ENCODE measurements at places on chromosomes 13 and 19.

DNA sequence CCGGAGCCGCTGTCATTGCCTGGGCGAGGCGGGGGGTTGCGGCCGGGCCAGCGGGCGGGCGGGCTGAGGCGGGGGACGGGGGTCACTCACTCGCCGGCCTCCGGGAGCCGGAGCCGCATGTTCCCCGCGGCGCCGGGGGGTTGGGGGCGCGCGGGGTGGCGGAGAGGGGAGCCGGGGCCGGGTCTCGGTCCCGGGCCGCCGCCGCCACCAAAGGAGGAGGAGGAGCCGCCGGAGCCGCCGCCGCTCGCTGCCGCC, 149 bp downstream of the MED26 start:
- DNase-seq: no peak

DNA sequence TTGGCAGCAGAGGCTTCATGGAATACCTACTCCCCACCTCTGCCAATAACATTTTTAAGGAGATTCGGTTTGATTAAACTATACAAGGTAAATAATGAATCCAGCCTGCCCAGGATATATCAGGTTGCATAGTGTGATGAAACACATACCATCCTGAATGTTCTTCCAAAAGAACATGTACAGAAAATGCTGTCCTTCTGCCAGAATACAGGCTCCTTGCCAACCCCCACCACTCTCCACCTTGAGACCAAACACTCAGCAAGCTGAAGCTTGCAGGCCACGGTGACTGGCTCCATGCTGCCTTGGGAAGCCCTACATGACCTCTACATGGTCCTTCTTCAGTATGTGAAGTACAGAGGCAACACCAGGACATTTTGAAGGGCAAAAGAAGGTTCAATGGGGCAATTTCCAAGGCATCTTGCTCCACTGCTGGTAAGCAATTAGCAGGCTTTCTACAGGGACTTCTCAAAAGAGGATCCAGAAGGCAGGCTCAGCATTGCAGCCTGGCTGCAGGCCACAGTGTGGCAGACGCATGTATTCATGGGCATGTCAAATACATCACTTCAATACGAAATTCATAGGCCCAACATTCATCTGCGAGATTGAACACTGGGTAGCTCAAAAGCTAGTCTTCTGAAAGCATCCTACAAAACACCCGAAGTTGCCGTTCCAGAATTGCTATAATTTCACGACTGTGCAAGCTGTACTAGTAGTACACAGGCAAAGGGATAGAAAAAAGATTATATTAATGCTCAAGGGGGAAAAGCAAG, 62.4 kb upstream of the SERP2 start:
- no peak for DNase-seq

- DNase-seq: no peak
These were observed 77.0 kb downstream of the LRRC63 start for GRCh38 chr13:46288570-46289259.

- no peak for DNase-seq
These were observed 58.7 kb downstream of the RNF17 start for GRCh38 chr13:24822640-24823039.

DNA sequence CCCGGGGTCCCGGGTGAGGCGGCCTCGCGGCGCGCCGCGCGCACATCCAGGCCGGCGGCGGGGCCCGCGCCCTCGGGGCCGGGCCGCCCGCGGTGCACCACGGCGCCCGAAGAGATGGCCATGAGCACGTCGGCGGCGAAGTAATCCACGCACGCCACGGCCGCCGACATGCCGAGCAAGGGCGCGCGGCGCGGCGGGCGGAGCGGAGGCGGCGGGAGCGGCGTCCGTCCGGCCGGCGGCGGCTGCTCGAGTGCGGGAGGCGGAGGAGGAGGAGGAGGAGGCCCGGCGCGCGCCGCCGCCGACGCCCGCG, at the start of gene KLF16:
Gene KLF16 (minus strand): TSS at position 252 of the 310 bp plus-strand sequence. CDS start 82 bp downstream, at position 170.
- DNase-seq: no peak

DNA sequence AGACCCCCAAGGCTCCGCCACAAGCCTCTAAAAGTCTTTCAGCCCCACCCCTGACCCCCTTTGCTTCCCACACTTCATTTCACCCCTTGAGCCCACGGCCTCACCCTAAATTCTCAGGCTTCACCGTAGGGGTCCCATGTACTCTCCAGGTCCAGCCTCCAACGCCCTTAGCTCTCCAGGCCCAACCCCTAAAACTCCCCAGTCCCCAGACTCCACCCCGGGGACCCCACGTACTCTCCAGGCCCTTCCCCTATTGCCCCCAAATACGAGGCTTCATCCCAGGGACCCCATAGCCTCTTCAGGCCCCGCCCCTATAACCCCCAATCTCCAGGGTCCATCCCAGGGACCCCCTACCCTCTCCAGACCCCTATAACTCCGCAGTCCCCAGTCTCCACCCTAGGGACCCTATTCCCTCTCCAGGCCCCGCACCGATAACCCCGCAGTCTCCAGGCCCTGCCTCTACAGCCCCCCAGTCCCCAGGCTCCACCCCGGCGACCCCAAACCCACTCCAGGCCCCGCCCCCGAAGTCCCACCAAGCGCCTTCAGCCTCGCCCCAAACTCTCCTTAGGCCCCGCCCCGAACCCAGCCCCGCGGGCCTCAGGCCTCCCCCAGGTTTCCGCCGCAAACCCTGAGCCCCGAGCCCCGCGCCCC, 619 bp downstream of the MED16 start:
- DNase-seq: no peak

DNA sequence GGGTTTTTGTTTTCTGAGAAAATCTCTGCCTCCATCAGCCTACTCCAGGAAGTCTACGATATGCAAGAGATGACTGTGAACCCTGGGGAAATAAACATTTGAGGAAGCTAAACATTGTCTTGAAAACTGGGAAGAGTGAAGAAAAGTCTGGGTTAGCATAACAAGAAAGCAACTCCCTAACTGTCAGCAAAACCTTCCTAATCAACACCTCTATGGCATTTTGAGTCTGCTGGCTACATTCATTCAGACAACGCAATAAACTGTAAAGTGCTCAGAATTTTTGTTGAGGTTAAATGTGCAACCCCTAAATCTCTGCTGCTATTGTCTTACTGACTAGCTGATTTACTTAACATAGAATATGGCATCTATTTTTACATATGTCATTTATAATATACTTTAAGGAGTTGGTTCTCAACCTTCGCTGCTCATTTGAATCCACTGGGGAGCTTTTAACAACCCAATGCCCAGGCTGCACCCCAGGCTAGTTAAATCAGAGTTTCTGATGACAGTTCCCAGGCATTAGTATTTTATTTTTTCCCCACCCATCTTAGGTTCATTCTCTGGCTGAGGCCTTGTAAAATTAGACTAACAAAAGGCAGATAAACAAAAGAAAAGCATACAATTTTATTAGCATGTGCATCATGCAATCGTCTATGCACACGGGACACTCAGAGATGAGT, 45.3 kb upstream of the SERTM1 start:
- no peak for DNase-seq

DNA sequence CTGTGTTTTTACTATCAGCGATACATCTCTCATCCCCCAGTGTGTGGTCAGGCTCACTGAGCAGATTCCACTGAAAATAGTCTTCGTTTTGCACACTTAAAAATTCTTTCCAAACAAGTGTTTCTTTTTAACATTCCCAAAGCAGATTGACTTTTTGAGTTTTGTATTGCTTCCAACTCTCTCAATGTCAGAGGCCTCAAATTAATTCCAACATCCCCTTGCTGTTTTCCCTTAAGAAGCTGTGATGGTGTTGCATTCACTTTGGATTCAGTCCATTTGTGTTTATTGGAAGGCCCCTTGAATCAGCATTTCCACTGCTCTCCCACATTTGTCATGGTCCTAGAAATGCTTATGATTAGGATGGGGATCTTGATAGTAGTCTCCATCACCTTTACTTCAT, 228.7 kb downstream of the KCNRG start:
- DNase-seq: no peak

DNA sequence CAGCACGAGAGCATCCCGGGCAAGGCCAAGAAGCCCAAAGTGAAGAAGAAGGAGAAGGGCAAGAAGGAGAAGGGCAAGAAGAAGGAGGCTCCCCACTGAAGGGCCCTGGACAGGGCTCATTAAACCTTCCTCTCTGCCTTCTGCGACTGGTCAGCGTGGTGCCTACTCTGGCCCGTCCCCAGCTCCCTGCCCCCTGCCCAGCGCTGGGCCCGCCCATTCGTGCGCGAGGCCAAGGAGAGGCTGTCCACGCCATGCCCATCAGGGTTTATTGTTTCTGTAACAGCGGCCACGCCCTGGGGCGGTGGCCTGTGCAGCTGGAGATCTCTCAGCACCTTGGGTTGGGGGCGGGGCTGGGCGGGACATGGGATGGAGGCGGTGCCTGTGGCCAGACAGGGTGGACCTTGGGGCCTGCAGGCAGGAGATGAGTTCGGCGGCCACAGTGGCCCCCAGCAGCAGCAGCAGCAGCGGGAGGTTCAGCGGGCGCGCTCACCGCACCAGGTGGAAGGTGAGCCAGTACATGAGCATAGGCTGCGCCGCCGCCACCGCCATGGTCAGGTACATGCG, 897 bp downstream of the C19orf33 start:
- no peak for DNase-seq

DNA sequence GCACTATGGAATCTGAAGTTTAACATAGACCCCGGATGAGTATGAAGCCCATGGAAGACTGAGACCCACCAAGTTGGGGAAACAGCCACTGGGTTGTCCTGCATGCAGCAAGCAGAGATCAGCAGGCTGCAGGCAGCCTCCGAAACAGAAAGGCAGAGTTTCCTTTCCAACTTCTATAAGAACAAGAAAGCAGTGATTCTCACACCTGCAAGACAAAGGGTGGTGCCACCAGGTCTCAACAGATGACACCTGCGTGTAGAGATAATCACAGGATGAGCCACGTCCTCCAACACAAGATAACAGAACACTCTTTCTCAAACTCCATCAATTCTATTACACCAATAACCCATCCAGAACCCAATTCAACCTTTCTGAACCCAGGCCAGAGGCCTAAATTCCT, 457.9 kb downstream of the FOXO1 start:
- no peak for DNase-seq

- DNase-seq: no peak
These were observed 52.5 kb downstream of the CRYL1 start for GRCh38 chr13:20473139-20473538.

DNA sequence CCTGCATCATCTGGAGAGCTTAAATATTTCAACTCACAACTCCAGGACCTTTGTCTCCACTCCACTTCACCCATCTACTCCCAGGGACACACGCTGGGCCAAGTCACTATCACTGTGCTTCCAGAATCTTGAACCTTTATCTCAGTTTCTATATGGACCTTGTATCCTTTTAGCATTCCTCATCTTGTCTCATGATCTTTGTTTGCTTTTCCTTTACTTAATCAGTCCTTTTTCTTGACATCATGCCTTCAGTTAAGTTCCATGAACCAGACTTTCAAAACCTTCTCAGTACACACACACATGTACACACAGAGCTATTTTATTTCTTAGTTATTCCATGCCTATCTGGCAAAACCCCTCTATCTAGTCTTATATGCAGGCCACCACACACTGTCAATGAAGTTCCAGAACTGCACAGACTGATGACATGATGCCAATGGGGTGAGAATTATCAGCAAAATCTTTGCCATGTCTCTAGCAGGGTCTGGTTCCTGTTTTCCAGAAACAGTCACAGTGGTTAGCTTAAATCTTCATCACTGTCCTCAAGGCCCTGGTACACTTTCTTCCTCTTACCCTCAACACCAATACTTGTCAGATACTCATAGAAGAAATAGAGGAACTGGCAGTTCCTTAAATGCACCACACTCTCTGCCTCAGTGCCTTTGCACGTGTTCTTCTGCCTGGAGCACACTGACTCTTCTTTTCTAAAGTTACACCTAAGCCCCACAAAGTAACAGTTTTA, 77.6 kb upstream of the STARD13 start:
- no peak for DNase-seq

- DNase-seq: no peak
These were observed 59.8 kb upstream of the RCBTB2 start for GRCh38 chr13:48592688-48593049.

DNA sequence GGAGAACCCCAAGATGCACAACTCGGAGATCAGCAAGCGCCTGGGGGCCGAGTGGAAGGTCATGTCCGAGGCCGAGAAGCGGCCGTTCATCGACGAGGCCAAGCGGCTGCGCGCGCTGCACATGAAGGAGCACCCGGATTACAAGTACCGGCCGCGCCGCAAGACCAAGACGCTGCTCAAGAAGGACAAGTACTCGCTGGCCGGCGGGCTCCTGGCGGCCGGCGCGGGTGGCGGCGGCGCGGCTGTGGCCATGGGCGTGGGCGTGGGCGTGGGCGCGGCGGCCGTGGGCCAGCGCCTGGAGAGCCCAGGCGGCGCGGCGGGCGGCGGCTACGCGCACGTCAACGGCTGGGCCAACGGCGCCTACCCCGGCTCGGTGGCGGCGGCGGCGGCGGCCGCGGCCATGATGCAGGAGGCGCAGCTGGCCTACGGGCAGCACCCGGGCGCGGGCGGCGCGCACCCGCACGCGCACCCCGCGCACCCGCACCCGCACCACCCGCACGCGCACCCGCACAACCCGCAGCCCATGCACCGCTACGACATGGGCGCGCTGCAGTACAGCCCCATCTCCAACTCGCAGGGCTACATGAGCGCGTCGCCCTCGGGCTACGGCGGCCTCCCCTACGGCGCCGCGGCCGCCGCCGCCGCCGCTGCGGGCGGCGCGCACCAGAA, 1.1 kb downstream of the SOX1 start:
- no peak for DNase-seq

DNA sequence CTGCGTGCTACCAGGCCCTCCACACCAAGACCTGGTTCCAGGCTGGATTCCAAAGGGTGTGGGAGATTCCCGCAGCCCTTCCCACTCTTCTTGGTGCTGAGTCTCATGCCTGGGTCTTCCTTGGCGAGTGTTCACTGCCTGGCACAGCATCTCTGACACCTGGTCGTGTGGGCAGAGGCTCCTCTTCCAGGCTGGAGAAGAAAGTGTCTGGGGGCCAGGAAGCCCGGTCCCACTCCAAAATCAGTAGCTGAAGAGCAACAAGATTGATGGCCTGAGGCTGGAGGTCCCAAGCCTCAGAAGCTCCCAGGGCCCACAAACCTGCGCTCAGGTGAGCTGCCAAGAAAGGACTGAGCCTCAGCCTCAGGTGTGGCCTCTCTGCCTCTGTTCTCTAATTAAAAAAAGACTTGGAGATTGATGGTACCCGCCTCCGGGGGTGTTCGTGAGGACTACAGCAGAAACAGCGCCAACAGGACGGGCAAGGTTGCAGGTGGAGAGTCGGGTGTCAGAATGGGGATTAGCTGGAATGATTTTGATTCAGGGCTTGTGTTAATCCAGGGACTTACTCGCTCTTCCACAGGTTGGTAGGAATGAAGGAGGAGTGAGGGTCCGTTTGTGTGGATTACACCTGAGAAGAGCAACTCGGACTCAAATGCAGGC, 217.5 kb downstream of the TEX29 start:
- no peak for DNase-seq

- DNase-seq: no peak
These were observed 11.7 kb upstream of the ACTN4 start for GRCh38 chr19:38635483-38636399.

- no peak for DNase-seq
These were observed 120.7 kb downstream of the RXFP2 start for GRCh38 chr13:31860002-31860401.

DNA sequence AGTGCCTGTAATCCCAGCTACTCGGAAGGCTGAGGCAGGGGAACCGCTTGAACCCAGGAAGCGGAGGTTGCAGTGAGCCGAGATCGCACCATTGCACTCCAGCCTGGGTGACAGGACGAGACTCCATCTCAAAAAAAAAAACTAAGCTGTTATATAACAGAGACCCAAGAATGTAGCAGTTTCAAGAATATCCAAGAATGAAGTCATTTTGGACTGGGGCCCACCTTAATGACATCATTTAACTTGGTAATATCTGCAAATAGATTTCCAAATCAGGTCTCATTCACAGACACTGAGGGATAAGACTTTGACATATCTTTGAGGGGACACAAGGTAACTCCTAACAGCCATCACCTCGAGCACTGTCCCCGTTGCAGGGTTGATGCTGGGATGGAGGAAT, 36.5 kb upstream of the MRI1 start:
- DNase-seq: no peak
